ENCODE measurements at places on chromosomes 7 and 10. TPM values are rescaled to one million over a fixed set of nuclear protein-coding genes. Genes with fewer than 3 reads are reported as not detected.

ZNF487 gene
- total RNA-seq, result 1.6 TPM

PTPRE gene
- 46.1 TPM for total RNA-seq

COL1A2 gene
- total RNA-seq, result 1.4 TPM

HK1 gene
- total RNA-seq, result 165 TPM

FERD3L gene
- total RNA-seq, result not detected

RADIL gene
- 0.32 TPM for total RNA-seq

LLCFC1 gene
- not detected for total RNA-seq

GPR85 gene
- not detected for total RNA-seq

CHAT gene
- total RNA-seq, result not detected

GNAT3 gene
- total RNA-seq, result not detected

FAM20C gene
- total RNA-seq, result 0.47 TPM

DNA sequence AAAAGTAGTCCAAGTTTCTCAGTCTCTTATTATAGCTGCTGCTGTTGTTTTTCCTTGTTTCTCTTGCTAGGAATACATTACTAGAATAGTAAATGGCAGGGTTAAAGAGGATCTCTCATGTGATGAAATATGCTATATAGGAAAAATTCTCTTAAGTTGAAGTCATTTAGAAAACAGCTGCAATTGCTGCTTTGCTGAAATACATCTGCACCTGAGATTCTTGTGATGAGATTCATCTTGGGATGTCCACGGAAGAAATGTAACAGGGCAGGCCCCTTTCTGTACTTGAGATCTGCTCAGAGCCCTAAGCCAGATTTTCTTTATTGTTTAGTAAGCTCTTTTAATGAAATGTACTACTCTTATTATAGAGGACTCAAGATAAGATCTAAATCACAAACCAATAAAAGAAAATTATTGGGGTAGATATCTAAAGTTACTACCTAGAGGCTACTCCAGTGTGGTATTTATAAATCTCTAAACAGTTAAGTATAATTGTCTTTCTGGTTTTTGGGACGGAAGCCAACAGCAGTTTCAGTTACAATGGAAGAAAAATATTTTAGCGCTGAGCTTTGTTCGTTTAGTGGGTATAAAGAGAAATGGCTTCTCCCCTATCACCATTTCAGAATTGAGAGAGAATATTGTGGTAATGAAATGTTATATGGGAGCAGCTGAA is 701.5 kb downstream of the KCNMA1 start:
- no peak for DNase-seq

DNA sequence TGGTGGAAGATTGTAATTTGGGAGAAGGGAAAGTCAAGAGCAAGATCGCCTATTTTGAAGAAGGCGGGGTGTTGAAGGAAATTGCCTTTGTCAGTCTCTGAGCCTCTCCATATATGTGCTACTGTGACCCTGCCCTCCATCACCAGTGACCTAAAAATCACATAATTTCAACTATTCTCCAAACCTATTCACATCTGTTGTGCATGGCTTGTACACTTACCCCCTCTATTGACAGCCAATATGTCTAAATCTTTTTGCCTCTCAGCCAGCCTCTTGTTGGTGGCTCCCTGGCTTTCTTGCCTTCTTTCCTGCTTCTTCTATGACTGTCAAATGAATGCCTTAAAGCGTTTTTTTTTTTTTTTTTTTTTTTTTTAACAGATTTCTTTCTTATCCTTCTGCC is 295.6 kb downstream of the AUTS2 start:
- DNase-seq, result no peak

DNA sequence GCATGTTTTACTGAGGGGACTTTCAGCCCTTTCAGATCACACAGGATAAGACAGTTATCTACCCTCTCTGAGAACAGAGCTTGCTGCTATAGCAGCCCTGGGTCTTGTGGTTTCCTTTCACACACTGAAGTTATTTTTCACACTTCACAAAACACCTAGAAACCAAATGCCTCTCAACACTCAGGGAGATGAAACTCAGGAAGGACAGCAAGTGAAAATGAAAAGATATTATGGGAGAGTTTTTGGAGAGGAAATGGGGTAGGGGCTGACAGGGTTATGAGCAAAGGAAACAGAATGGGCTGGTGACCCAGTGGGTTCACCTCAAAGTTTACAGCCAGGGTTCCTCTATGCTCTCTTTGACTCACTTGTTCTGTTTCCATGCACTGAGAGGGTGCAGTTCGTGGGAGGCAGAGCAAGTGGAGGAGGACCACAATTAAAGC is 17.0 kb upstream of the GIMAP2 start:
- DNase-seq, result peak; percentile 57

DNA sequence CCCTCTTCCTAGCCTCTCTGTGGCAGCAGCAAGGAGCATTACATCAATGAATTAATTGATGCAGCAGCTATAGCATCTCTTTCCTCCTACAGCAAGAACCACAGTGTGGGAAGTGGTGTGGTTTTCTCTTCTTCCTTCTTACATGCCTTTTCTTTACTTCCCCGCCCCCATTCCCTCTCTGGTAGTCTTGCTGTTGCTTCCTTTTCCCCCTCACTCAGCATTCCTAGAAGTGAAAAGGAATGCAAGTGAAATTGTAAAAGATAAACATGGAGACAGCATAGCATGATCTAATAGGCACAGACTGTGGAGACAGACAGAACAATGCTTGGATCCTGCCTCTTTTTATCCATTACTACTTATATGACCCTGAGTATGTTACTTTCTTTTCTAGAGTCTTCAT is 370.5 kb upstream of the BMPER start:
- no peak for DNase-seq

- DNase-seq, result no peak
Observed at GRCh38 chr10:107589081-107589480, 424.6 kb upstream of the SORCS1 start.

DNA sequence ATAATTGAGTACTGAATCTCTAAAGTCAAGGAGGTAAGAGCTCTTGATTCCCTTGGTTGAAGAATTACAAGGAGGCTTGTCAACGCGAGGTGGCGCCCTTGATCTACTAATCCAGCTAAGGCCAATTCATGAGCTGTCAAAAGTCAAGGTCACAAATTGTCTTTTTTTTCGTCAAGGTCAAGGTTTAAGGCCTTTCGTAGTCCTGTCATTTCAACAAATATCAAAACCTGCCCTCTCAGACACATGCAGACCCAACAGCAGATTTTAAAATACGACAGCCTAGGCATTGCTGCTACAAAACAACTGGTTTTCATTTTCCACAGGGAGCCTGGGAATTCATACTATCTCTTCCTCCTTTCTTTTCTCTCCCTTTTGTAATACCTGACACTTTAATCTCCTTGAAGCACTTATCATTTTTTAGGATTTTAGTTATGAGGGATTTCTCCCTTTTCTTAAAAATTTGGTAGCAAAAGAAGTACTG is 3.6 kb downstream of the HOXA13 start:
- DNase-seq, result peak; percentile 84

DNA sequence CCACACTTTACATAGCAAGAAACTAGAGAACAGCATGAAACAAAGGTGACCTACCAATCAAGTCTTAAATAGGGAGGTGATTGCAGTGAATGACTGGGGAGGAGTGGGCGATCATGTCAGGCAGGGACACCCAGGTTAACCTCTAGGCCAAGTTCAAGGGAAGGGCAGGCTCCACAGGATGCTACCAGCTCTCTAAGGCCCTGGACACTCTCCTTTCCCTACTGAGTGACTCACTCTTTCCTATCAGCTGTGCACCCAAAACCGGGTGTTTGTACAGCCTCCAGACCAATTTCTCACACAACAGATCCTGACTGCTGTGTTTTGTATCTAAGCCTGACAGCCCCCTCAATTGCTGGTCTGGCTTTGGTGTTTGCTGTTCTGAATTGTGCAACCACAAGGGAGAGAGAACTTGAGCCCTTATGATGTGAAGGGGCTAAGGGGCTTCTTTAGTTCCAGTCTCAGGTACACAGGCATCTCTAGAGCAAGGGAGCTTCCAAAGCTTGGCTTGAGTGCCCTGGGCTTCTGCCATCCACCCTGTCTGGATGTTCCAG is 107.8 kb downstream of the TBXAS1 start:
- DNase-seq, result no peak

- no peak for DNase-seq
Observed at GRCh38 chr10:81248886-81249285, 626.1 kb upstream of the NRG3 start.

DNA sequence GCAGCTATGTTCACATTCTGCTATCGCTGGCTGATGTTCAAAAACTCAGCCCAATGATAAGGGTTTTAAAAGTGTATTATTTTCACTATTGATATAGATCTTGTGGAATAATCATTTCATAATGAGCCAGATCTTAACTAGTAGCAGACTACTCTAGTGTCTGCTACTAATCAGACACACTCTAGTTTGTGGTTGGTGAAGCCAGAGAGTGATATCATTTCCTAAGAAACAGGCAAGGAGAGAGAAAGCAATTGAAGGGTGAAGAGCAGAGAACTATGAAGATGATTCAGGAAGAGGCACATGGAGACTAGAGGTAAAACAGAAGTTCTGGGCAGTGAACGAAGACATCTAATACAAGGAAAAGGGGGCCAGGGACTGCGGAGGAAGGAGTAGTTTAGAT is 58.2 kb upstream of the BET1 start:
- DNase-seq, result no peak

- DNase-seq, result no peak
Observed at GRCh38 chr10:43801626-43802025, 152.9 kb upstream of the ZNF32 start.

DNA sequence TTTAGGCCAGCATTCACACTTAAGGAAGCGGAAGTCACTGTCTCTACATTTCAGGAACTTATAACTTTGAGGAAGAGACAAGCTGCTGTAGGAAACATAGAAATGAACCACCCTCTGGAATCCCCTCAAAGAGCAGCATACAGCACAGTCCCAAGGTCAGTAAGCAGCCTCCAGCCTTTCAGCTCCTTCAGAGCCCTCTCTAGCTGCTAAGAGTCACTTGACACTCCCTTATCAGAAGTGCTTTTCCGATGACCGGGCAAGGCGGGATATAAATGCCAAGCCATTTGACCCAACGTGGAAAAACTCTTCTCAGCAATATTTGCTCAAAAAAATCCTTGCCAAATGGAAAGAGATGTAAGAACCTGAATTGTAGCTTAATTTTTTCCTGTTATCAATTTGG is 1284.3 kb downstream of the XPNPEP1 start:
- DNase-seq, result no peak

- DNase-seq, result no peak
Observed at GRCh38 chr10:83925133-83925532, 214.2 kb upstream of the GHITM start.

- no peak for DNase-seq
Observed at GRCh38 chr10:61655335-61655851, 7.3 kb upstream of the CABCOCO1 start.

- DNase-seq, result no peak
Observed at GRCh38 chr10:116069856-116070255, 203.2 kb downstream of the GFRA1 start.

GRCh38 chr7:27154901-27155815 is 1.3 kb downstream of the HOXA7 start:
- peak; percentile 57 for DNase-seq

DNA sequence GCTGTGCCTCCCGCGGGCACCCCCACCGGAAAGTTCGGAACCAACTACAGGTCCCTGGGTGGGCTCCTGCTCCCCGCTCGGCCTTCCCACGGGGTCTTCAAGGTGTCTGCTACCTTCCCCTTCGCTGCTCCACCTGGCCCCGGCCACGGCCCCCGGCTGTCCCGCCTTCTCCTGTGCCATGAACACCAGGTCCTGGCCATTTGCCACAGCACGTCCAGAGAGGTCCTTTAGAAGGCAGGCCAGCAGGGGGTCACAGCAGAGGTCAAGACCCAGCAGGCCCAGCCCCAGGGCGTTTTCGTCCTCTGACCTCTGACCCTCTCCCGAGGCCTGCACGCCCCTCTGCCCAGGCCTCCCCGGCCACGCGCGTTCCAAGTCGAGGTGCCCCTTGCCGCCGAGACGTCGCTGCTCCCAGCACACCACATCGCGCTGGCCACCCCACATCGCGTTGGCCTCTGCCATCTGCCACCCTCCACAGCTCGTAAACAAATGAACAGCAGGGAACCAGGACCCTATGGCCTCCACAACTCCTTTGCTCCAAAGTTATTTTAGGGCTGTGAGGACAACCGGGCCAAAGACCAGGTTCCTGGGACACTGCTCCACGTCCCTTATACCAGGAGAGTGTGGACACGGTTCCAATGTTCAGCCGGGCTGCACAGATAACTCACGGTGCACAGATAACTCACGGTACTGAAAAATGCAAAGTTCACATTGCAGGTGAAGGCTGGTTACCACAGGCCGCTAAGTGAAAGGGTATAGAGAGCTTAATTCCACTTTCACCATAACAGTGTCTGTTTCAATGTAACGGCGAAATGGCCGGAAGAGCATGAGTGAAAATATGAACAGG is 74.3 kb downstream of the CFAP46 start:
- DNase-seq, result peak; percentile 2

DNA sequence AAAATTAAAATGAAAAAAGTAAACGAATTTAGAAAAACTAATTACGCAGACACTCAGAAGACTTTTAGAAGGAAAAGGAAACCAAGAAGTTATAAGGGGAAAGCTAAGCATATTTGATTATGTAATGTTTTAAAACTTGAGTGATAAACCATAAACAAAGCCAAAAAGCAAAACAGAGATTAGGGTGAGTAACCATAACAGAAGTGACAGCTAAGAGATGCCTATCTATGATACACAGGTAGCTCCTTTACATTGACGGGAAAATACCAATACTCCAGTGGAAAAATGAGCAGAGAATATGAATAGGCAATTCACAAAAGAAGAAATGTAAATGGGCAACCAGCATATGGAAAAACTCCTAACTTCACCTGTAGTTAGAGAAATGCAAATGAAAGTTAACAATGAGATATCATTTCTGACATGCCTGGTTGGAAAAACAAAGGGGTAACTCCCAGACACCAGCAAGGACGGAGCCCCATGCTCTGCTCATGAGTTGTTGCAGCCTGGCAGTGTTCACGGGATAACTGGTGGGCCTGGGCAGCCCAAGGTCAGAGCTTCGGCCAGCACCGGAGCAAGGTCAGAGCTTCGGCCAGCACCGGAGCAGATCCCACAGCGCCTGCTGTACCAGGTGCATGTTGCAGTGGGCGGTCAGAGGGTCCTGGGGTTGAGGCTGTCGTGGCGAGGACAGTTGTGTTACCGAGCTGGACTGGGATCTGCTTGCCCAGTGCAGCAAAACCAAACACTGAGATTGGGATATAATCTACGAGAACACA is 58.9 kb downstream of the ALOX5 start:
- DNase-seq, result no peak

GRCh38 chr7:150738092-150738491 is 874 bp downstream of the GIMAP5 start:
- DNase-seq, result no peak

DNA sequence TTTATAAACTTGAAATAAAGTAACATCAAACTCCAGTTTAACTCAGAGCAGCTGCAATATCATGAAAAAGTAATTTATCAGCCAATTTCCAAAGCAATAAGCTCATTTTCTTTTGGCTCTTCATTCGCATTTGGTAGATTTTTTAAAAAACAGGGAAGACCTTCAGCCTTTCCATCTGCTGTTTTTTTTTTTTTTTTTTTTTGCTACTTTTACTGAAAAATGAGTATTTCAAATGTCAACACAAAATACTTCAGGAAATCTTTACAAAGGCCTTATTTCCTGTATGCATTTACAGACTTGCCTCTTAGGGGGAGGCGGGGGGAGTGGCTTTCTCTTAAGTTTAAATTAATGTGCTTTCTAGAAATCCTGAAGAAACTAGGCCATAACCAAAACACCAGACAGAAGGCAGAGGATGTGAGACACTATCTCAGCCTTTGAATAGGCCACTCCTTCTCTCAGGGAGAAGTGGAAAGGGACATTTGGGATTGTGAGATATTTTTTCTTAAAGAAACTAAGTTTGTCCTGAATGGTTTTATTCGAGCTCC is 91.8 kb downstream of the COL28A1 start:
- no peak for DNase-seq

Measured in activated T-cell treated with anti-CD3 and anti-CD28 coated beads, Interleukin-2, amount 50 U/mL, for 4 hours (primary cell).